Left lung (tissue), 14 donors: ENCODE measurements at places on chromosomes 6 and 20.

- DNase-seq, result no peak
Measured at GRCh38 chr6:90123831-90124230, 172.8 kb downstream of the BACH2 start.

GRCh38 chr6:16511040-16511660 is 250.1 kb downstream of the ATXN1 start:
- DNase-seq, result no peak

DNA sequence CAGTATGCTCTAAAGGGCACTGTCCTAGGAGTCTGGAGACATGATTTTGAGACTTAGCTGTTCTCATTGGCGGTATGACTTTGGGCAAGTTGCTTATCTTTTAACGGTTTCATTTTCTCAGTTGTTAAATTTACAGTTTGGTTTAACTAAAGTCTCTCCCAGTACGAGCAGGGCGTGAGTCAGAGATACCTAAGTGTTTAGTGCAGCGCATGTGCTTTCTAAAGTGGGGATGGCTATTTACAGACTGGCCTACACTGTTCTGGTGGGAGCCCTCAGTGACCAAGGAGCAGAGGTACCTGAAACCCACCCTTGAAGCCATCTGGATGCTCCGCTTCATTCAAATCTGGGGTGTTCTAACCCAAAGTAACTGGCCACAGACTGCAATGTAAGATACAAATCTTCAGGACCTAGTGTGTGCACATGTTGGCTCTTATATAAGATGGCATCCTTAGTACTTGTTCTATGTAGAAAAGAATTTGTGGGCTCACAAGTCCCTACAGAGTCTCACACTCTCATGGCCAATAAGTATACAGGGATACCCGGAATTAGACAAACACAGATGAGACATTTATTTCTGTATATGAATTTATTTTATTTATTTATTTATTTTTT is 10.7 kb downstream of the MSH5 start:
- DNase-seq, result no peak

DNA sequence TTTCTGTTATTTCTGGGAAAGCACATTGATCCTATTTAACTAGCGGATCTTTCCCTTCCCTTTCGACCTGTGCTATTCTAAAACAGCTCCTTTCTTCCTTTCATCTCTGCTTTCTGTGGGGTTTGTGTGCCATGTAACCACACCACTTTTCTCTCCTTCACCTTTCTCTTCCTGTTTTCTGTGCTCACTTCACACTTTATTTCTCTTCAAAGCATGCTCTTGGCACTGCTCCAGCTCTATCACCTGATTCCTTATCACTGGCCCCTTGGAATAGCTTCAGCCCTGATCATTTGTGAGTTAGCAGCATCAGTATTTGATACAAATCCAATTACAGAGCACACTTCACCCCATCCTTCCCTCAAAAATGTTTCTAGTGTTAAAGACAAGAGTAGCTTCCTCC is 8.1 kb upstream of the METTL24 start:
- DNase-seq, result no peak

- no peak for DNase-seq
Measured at GRCh38 chr6:142014515-142014914, 118.2 kb upstream of the GJE1 start.

- DNase-seq, result no peak
Measured at GRCh38 chr6:108294297-108294726, 542 bp upstream of the AFG1L start.

- DNase-seq, result no peak
Measured at GRCh38 chr6:108888745-108889144, 40.5 kb downstream of the ARMC2 start.
